ENCODE measurements at places on chromosomes 12 and 14.

DNA sequence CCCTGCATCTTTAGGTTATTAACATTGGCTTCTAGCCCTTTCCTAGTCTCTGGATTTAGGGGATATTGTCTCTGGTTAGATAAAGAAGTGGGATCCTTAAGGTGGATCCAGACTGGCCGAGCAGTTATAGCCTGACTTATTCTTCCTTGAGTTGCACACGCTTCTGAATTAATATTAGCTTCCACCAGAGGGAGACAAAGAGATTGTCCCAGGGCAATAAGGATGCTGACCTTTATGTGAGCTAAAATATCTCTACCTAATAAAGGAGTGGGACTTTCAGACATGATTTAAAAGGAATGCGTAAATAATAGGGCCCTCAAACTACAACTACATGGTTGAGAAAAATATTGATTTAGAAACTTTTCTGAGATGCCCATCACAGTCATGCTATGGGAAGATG, 139.7 kb downstream of the SLCO1B3 start:
- DNase-seq = peak; percentile 20

GRCh38 chr12:57173683-57174082, 26.3 kb upstream of the LRP1-AS start:
- no peak for DNase-seq

- no peak for DNase-seq
Measured at GRCh38 chr12:54010053-54010971, 1.5 kb downstream of the HOXC8 start.

- no peak for DNase-seq
Measured at GRCh38 chr12:96195845-96196451, 1.8 kb downstream of the ELK3 start.

DNA sequence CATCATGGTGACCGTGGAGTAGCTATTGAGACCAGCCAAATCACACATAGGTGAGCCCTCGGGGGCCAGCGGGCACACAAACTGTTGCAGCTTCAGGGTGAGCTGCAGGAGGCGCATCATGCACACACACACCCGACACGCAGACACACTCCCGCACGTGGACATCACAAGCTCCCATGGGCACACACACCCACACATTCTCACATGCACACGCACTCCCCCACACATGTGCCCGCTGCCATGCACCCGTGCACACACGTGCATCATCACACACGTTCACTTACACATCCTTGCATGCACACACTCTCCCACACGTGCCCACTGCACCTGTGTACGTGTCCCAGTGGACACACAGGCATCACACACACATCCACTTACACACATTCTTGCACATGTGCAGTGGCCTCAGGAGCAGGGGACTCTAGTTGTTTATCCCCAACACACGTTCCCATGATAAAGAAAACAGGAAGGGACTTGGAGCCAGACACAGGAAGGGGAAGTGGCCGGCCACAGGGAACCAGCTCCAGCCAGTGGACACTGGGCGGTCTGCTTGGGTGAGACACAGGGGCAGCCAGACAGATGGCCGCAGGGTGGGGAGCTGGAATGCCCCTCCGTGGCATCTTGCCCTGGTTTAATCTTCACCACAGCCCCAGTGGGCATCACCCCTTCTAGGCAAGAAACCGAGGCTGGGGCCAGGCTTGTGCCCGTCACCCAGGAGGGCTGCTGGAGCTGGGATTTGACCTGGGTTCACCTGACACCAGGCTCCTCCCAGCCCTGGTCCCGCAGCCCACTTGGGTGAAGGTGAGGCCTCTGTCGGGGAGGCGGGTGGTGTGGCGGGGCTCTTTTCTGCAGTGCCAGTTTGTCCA, 49.7 kb downstream of the CYP46A1 start:
- DNase-seq = no peak

DNA sequence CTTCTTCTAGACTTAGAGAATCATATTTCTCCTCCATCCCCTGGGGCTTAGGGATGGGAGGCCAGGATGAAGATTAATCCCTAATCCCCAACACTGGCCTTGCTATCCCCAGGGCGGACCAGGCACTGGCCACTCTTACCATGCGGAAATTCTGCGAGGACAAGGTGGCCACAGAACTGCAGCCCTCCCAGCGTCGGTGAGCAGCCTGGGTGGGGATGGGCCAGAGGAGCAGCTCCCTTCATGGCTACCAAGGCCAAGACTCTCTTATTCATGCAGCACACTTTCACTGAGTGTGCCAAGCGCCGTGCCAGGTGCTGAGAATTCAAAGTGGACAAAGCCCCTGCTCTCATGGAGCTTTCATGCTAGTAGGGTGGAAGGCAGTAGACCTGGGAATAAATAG, 7.0 kb downstream of the TNS2 start:
- no peak for DNase-seq

GRCh38 chr12:4001841-4002240, 128.6 kb upstream of the PARP11 start:
- DNase-seq = no peak

GRCh38 chr12:70048521-70049250, 194.5 kb upstream of the CNOT2 start:
- no peak for DNase-seq

DNA sequence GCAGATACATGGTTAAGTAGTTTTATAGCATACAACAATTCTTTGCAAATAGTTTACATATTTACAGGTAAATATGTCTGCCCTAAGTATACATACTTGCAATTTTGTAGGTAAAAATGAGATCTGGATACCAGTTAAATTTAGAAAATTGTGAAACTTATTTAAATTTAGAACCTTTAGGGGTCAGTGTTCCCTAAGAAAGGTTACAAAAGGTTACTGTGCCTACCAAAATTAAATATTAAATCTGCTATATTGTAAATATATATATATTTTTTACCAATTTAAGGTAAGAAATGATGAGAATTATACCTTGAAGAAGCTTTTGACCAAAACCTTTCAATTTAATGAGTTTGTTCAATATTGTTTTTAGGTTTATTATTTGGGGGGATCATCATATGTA, 54.0 kb downstream of the MIPOL1 start:
- no peak for DNase-seq

DNA sequence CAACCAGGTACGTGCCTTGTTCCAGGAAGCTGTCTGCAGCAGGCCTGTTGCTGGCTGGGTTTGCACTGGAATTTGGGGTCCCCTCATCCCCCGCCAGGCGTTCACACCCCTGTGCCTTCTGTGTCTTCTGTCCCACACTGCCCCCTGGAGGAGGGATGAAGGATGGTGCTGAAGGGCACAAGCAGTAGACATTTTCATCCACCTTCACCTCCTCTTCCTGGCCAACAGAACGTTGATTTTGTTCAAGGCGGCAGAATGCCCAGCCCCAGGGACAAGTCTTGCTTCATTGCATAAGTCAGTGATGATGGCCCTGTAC, 122.1 kb downstream of the CALM1 start:
- DNase-seq = peak; percentile 54

GRCh38 chr14:93980456-93981201, 4.3 kb upstream of the ASB2 start:
- DNase-seq = no peak

- DNase-seq = no peak
Measured at GRCh38 chr12:38689195-38689594, 216.2 kb downstream of the CPNE8 start.

GRCh38 chr14:105005329-105005928, 15.5 kb downstream of the CDCA4 start:
- no peak for DNase-seq

DNA sequence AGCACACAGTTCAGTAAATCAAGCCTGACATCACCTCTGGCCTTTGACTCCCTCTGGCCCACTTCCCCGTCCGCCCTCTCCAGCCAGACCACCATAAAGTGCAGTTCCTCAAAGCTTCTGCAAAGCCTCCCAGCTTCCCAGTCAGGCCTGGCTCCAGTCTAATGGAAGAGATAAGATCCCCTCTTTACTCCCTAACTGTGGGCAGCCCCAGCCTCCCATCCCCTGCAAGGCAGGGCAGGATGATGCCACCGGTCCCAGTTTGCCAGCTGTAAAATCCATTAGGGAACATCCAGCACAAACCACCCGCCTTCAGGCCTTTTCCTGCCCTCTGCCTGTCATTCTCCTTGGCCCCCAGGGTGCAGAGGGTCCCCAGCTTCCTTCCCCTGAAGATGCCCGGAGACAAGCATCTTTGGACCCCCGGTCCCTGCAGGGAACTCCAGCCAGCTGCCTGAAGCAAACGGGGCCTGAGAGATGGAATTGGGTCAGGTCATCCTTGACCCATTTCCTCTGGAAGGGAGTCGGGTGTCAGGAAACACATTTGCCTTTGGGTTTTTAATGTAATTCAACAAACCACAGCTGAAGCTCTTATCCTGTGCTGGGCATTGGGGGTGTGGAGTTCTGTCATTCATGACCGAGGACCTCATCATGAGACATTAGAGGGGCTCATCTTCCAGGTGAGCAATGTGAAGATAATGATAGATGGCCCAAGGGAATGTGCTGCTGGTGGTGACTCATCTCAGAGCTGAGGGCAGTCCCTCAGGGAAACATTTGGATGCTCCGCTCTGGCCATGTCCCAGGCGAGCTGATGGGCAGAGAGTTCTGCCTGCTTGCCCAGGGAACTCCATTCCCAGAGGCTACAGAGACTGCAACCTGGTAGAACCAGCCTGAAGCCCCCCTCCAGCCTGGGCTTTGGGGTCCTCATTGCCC, 93.8 kb upstream of the CLMN start:
- no peak for DNase-seq

DNA sequence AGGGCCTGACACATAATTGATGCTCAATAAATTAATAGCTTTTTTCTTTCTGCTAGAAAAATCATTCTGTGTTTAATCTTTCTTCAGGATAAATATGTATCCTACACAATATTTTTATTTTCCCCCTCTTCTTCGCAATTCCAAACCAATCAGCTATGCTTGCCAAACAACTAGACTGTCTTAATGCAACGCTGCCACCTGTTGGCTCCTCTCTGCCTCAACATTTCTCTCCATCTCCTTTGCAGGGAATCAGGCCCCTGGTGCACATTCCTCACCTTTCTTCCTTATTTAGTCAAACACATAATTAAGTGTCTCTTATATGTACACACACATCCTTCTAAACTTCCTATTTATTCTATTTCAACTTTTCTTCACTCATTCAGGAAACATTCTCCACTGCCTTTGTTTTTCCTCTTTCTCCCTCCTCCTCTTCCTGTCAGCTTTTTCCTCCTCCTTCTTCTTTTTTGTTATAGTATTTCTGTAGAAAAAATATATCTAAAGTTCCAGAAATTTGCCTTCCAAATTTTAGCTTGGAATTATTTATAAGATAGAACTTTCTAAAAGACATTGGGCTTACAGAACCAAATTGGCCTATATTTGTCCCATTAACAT, 406.0 kb downstream of the PRKD1 start:
- peak; percentile 21 for DNase-seq

GRCh38 chr12:115998119-115998633, 279.3 kb downstream of the MED13L start:
- DNase-seq = peak; percentile 22

- DNase-seq = no peak
Measured at GRCh38 chr14:20750194-20750593, 4.5 kb downstream of the EDDM3A start.

GRCh38 chr12:100767371-100767770, 27.2 kb upstream of the ANO4 start:
- DNase-seq = no peak

- no peak for DNase-seq
Measured at GRCh38 chr14:77347751-77348150, 26.9 kb downstream of the GSTZ1 start.

- no peak for DNase-seq
Measured at GRCh38 chr14:93870377-93870776, 56.8 kb upstream of the FAM181A start.

DNA sequence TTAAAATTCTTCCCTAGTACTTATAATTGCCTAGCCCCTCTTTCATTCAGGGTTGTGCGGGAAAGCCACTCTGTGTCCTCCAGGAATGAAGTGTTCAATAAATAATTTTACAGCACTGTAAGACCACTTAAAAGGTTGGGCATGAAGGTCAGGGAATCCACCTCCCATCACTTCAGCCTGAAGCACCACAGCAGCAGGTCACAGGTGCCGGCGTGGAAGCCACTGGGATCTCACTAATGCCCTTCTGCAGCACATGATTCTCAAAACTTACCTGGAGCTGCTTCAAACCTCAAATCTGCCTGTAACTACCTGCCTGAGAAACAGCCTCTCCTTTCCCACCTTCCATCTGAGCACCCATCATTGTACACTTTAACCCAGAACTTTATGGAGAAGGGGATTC, 159.5 kb downstream of the ANO4 start:
- DNase-seq = no peak

GRCh38 chr14:22566845-22567244, 22.2 kb downstream of the DAD1 start:
- no peak for DNase-seq

GRCh38 chr12:100043631-100044030, 58.9 kb upstream of the ANKS1B start:
- DNase-seq = no peak

DNA sequence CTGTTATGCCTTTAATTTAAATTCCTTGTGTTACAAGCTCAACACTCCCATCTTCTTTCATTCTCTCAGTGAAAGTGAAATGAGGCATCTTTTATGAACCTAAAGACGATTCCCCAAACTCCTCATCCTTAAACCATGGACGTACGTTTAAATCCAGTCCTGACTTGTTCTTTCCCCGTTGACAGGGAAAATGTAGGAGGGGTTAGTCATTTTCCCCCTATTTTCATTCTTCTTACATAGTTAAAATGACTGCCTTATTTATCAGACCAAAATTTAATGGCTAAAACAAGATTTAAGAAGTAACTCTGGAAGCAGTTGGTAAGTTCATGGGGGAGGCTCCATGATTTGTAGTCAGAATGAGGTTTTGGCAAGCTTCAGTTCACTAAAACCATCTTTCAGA, 134.9 kb downstream of the KCNA5 start:
- no peak for DNase-seq

GRCh38 chr12:47817272-47818006, 2.3 kb downstream of the HDAC7 start:
- DNase-seq = no peak

DNA sequence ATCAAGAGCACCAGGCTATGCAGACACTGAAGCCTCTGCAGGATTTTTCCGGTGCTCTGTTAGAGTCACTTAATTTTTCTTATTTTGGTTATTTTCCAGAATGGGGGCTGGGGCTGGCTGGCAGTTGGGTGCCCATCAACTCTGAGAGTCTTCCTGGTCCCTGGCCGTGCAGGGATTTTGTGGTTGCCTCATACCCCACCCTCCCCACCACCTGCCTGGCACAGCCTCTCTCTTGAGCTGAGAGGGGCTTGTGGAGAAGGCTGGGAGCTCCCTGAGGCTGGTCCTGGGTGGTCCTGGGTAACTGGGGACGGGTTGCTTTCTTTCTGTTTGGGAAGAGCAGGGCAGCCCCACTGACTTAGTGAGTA, 23.3 kb downstream of the LRTM2 start:
- DNase-seq = no peak

GRCh38 chr14:50943261-50943942, 881 bp downstream of the PYGL start:
- DNase-seq = peak; percentile 46

GRCh38 chr12:25436206-25437030, 116.7 kb downstream of the LMNTD1 start:
- DNase-seq = peak; percentile 58

DNA sequence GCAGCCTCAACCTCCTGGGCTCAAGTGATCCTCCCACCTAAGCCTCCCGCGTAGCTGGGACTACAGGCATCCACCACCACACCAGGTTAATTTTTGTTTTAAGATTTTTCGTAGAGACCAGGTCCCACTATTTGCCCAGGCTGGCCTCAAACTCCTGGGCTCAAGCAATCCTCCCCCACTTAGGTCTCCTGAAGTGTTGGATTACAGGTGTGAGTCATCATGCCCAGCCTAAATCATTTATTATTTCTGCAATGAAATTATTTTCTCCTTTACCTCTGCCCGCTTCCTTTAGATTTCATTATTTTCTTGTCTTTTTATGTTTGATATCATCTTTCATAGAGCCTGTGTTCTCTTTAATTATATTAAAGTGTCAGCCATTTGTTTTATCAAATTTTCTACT, 165.2 kb upstream of the OTX2 start:
- no peak for DNase-seq
